Hair follicle dermal papilla cell (primary cell): ENCODE measurements at places on chromosomes 5 and 9. TPM values are rescaled to one million over a fixed set of nuclear protein-coding genes. Genes with fewer than 3 reads are reported as not detected.

The SPATA31A5 gene
- not detected in 2 replicates for total RNA-seq

The ALDH1A1 gene
- 0.49 TPM in 1 of 2 replicates, not detected in the other for total RNA-seq

The LCN1 gene
- total RNA-seq, result not detected in 2 replicates

The MRNIP gene
- total RNA-seq, result 7.0 and 10.4 TPM in 2 replicates

The ENTREP1 gene
- not detected in 2 replicates for total RNA-seq

The EPB41L4B gene
- total RNA-seq, result 0.32 and 0.36 TPM in 2 replicates

The SUSD3 gene
- not detected in 2 replicates for total RNA-seq

The FAM200C gene
- 1.7 and 3.2 TPM in 2 replicates for total RNA-seq

The PLAC8L1 gene
- not detected in 2 replicates for total RNA-seq

The ADGRD2 gene
- not detected in 2 replicates for total RNA-seq
